Activated CD4-positive, alpha-beta T cell treated with anti-CD3 and anti-CD28 coated beads for 24 hours (primary cell): ENCODE measurements at places on chromosomes 11 and 22.

GRCh38 chr22:47204002-47204979 lies 441.8 kb downstream of the TBC1D22A start:
- DNase-seq: no peak

- no peak for DNase-seq
Measured at GRCh38 chr11:17558025-17558780, 11.1 kb downstream of the OTOG start.

- no peak for DNase-seq
Measured at GRCh38 chr11:86115542-86116385, 46.9 kb upstream of the PICALM start.

DNA sequence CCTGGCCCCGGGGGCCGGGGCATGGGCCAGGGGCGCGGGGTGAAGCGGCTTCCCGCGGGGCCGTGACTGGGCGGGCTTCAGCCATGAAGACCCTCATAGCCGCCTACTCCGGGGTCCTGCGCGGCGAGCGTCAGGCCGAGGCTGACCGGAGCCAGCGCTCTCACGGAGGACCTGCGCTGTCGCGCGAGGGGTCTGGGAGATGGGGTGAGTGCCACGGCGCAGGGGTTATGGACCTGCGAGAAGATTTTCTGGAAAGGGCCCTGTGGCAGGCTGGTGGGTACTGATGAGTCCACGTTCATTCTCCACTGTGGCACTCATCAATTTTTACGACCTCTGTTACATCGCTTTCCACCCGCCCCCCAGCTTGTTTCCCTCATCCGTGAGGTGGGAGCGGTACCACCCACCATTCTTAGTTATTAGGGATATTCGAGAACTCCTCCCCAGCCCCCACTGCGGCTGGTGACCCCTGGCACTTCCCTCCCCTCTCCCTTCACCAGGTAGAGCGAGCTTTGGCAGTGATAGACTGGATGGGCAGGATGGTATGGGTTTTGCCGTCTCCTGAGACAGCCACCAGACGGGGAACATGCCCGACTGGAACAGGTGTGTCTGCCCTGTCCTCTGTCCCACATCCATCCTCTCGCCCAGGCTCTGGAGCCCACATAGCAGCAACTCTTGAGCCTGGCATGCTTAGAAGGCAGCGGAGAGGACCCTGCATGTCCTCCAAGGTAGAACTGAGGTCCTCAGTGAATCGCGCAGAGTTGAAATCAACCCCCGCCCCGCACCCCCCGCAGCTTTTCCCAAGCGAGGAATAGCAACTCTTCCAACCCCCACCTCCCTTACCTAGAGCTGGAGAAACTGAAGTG lies 562 bp downstream of the DGAT2 start:
- no peak for DNase-seq

- no peak for DNase-seq
Measured at GRCh38 chr11:134468796-134469195, 56.8 kb upstream of the B3GAT1 start.

- no peak for DNase-seq
Measured at GRCh38 chr11:70247042-70247709, 23.3 kb upstream of the PPFIA1 start.

DNA sequence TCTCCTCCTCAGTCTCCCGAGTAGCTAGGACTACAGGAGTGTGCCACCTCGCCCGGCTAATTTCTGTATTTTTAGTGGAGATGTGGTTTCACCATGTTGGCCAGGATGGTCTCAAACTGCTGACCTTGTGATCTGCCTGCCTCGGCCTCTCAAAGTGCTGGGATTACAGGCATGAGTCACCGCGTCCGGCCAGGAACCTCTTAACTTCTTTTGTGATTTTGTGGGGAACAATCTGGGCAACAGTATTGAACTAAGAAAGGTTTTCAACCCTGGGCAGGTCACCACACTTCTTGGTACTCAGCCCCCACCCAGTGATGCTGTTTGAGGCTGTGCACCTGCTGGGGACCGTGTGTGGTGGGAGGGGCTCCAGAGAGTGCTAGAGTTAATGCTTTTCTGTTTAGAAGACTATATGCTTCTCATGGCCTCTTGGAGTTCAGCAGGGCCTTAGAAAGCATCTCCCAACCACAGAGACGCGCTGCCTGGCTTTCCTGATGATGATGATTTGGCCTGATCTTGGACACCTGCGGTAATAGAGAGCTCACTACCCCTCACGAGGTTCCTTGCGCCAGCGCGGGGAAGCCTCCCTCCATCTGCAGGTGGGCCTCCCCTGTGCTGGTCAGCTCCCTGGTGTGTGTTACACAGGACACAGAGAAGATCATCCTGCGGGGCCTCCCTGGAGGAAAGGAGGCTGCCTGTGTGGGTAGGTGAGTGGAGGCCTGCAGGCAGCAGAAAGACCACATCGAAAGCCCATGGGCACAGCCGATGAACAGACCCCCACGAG lies 1.2 kb downstream of the DENND6B start:
- no peak for DNase-seq

DNA sequence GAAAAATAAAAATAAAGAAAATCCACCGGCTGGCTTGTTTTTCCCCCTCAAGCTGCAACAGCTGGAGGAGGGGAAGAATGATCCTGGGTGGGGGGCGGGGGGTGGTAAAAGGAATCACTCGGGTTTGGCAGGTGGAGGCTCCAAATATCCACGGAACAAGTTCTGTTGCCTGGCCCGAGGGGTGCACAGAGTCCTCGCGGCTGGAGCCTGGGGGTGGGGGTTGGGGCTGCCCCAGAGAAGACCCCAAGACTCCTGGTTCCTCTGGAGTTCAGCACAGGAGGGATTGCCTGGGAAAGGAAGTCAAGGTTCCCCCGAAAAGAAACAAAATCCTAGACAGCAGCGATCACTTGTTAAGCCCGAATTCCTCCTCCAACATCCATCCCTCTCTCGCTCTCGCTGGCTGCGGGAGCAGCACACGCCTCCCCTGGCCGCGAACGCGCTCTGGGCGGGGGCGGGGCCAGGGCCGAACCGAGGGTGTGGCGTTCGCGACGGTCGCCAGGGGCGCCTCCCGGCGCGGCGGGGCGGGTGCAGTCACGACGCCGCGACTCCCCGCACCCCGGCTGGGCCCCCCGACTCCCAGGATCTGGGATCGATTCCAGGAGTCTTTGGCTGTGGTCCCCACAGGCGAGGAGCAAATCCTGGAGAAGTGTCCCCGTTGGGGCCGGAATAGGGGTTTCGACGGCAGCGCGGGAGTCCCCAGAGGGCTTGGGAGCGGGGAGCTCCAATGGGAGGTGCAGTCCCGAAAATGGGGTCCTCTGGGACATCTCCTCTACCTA lies at the start of gene KCNA4:
Gene KCNA4 (minus strand): TSS at position 443 of the 776 bp plus-strand sequence. CDS start 4,352 bp downstream, outside the sequence.
- DNase-seq: no peak

DNA sequence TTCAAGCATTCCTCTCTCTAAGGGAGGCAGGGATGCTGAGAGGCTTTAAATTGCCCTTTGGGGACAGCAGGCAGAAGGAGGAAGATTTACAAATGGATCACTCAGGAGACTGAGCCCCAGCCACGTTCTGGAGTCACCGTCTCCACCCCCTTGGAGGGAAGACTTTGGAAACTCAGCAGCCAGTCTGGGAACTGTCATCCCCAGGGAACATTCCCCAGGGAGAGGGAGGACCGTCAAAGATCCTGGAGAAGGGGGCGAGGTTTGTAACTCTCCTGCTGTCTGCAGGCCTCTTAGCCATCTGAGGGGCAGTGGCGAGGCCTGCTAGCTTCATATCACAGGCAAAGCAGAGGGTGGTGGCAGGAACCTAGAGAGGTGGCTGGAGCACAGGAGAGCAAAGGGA lies 56.1 kb upstream of the SLC22A12 start:
- no peak for DNase-seq

- no peak for DNase-seq
Measured at GRCh38 chr11:2777871-2778629, 78.3 kb upstream of the KCNQ1OT1 start.

DNA sequence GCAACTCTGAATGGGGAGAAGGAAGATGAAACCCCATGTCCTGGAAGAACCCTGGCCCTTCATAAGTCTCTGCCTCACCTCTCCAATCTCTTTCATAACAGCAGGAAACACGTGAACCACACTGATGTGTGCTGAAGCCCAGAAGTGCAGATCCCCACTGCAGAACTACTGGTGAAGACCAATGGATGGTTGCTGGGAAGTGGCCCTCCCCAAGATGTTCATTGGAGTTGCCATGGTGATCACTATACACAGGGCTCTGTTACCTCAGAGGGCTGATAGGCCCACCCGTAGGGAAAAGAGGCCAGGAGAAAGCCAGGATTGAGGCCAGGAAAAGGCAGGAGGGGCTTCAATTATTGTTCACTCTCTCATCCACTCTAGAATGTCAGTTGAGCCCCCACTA lies 11.6 kb downstream of the TST start:
- no peak for DNase-seq

DNA sequence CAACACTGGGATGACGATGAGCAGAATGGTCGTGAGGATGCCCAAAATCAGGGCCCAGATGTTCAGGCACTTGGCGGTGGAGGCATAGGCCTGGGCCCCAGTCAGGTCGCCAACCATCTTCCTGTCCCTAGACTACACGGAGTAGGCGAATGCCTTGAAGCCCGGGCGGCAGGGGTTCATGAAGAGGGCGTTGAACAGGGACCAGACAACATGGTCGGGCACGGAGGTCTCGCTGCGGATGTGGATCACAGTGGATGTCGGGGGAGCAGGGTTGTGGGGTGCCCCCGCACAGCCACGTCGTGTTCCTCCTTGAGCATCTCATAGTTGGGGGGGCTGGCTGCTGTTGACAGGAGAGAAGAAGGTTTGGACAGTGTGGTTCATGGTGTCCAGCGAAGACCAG lies 9.5 kb downstream of the MYEOV start:
- no peak for DNase-seq

DNA sequence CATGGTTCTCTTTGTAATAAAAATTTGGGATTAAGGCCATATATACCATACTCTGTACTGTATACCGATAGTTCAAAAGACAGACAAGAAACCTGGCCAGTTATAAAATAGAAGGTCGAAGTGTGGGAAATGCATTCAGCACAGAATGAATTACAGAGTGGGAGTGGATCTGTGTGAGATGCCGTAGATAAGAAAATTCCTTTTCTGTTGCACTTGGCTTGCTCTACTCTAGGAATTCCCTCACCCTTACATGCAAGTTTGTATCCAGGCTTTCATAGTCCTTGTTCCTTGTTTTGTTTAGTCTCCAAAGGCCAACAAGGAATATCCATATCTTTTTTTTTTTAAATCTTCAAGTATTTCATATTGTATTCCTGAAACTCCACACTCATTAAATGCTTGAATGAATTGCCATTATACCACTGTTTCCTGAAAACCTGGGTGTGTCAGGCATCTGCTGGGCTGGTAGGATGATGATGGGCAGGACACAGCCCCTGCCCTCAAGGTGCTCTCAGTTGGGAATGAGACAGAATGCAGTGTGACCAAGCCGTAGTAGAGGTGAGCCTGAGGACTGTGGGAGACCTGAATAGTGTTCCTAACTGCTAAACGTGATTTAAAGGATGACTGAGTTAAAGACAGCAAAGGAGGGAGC lies 53.5 kb downstream of the TEAD1 start:
- no peak for DNase-seq

GRCh38 chr11:33013755-33014154 lies 1.9 kb upstream of the DEPDC7 start:
- no peak for DNase-seq

DNA sequence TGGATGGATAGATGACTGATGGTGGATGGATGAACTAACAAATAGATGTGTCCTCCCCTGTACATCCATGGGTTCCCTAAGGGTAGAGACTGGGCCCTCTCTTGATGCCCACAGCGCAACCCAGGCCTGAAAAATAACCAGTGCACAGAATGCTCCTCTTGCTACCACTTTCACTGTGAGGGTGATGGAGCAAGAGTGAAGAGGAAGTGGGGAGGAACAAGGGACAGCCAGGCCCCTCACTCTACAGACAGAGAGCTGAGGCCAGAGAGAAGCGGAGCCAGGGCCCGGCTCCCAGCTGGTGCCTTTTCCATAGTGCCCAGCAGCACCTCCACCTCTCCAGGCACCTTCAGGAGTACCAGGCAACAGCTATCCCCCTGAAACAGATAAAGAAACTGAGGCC lies 67.7 kb downstream of the THAP12 start:
- DNase-seq: no peak

- DNase-seq: no peak
Measured at GRCh38 chr11:108122166-108122628, 830 bp downstream of the ACAT1 start.

DNA sequence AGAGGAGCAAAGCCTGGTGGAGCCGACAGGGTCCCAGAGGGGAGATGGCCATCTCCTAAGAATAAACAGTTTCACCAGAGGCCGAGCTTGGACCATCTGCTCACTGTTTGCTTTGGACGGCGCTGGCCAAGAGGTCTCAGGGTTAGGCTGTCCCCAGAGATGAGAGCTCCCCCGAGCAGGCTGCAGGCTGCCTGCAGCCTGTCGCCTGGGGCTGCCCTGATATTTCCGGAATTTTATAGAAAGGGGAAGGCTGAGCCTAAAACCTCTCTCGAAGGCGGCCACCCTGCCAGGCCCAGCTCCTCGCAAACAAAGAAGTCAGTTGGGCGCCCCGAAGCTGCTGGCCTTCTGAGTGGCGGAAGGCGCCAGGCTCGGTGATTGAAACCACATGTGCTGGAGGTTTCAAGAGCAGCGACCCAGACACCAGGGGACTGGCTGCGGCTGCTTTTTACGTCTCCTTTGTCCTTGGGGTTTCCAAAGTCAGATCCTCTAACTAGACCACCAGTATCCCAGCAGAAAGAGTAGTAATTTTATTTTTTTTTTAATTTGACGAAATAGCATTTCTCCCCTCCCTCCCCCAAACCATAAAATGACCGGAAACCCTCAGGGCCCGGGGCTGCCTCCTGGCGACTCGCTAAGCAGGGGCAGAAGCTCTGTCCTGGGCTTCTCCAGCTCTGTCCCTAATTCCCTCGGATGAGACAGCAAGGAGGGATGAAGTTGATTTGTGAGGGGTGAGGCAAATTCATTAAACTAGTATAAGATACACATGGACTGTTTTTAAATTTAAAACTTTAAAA lies 57.4 kb downstream of the CLMP start:
- DNase-seq: no peak

DNA sequence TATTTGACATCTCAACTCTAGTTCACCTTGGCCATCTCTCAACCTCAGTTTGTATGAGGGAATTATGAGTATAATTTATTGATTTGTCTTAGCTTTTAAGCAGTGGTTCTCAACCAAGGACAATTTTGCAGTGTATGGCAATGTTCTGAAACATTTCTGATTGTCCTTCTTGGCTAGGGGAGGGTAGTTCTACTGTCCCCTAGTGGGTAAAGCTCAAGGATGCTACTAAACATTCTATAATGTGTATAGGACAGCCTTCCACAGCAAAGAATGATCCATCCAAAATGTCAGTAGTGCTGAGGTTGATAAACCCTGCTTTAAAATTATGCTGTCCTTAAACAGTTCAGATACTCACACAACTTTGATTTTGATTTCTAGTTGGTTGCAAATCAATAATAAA lies 78.1 kb upstream of the ALKBH3 start:
- DNase-seq: no peak

GRCh38 chr11:44219830-44220796 lies 89.8 kb downstream of the ALX4 start:
- no peak for DNase-seq

GRCh38 chr22:23175817-23176644 lies 4.3 kb upstream of the BCR start:
- DNase-seq: no peak

DNA sequence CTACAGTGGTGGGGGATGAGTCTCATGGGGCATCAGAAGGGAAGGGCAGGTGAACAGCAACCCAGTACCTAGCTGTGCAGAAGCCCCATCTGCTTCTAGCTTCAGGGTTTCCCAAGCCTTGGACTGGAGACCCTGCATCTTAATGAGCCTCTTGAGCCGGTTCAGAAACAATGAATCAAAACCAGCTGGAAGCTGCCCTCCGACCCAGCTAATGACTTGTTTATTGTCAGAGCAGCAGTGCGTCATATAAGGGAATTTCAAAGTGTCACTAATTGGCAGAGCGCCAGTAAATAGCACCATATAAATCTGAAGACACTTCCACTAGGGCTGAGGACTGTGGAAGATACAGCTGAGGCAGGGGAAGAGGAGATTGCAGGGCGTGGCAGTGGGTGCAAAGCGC lies 57.5 kb downstream of the RPUSD4 start:
- no peak for DNase-seq
